Stimulated activated CD4-positive, alpha-beta T cell treated with anti-CD3 and anti-CD28 coated beads, Interleukin-1b, Interleukin-23, amount 100 ng/mL, for 24 hours (primary cell): ENCODE measurements at places on chromosomes 3 and 15.

DNA sequence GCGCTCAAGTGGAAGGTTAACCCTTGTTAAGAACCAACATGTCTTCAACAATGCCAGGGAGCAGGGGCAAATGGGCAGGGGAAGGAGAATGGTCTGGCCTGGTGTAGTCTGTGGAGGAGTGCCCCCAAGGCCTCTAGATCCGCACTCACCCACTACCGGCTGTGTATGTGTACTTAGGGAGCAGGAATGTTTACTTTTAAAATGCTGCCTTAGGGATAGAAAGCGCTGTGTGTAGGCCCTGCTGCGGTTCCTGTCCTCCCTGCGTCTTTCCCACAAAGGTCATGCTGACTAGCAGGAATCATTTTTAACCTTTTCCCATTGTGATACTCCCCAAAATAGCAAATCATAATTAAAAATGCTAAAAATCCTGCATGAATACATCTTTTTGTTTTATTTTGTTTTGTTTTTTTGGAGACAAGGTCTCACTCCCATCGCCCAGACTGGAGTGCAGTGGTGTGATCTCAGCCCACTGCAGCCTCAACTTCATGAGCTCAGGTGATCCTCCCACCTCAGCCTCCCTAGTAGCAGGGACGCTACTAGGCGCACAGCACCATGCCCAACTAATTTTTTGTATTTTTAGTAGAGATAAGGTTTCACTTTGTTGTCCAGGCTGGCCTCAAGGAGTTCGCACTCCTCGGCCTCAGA is 35.9 kb upstream of the CEMIP start:
- DNase-seq: no peak

- DNase-seq: no peak
These were observed 39.8 kb downstream of the CCDC12 start for GRCh38 chr3:46936733-46937250.

DNA sequence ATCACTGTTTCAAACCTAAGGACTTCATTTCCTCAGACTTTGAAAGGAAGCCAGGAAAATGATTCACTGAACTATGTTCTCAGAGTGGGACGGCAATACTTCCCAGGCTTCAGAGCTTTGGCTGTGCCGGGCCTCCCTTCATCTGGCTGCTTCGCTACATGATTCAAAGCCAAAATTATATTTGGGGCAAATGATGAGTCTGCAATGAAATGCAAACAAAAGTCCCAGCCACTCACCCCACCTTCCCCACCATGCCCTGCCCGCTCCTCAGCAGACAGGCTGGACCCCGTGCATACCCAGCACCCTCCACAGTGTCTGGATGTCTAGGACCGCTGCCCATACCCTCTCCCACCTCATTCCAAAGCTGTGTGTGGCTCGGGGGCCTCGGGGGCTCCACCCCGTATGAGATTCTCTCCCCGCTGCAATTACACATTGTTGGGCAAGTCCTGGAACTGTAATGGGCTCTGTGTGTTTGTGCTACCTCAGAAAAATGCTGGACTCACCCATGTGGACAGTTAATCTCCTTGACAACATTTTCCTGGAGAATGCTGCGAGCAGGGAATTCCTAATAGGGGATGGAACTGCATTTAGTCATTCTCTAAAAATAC is 32.2 kb downstream of the ATP10A start:
- DNase-seq: no peak

DNA sequence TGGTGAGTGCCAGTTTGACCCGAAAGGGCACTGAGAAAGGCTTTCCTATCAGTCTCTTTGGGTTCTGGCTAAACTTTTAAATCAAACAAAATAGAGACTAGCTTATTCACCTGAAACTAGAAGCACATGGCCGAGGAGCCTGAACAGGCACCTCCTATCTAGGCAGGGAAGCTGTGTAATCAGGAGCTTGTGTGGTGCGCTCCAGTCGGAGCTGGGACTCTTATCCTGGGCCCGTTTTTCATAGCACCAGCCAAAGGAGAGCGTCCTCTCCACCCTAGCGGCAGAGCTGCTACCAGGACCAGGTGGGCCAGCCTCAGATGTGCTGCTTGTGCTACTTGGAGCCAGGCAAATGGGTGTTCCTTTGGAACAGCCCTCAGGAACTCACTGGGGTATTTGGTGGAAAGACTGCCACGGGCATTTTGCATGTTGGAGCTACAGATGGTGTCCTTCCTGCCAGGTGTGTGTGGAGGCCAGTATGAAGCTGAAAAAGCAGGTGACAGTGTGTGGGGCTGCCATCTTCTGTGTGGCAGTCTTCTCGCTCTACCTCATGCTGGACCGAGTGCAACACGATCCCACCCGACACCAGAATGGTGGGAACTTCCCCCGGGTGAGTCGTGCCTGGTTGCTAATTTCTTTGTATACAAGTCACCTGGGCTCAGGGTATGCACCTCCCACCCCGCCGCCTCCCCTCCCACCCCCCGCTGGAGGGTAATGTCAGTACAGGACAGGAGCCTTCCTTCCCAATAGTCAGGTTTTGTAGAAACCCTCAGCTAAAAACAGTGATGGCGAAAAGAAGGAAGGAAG is 833 bp downstream of the MAN2A2 start:
- DNase-seq: no peak

GRCh38 chr3:60898321-60898720 is 352.9 kb downstream of the FHIT start:
- no peak for DNase-seq

GRCh38 chr3:71466483-71466882 is 117.0 kb downstream of the FOXP1 start:
- DNase-seq: no peak

- DNase-seq: no peak
These were observed 10.6 kb downstream of the CMC1 start for GRCh38 chr3:28252001-28252431.

DNA sequence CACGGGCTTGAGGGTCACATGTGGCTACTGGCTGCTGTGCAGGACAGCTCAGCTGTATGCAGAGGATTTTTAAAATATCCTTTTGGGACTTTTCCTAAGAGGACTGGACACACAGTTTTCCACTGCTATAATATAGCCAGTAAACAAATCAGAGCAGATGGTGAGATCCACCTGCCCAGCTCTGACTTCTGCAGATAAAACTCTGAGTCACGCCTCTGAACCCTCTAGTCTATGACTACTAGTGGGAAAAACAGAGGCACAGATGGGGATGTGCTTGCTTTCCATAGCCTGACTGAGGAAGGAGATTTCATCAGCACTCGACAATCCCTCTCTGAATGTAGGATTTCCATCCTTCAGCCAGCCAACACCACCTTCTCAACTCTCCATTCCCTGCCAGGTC is 45.1 kb downstream of the COLQ start:
- no peak for DNase-seq
